CD8-positive, alpha-beta T cell (primary cell): ENCODE measurements at places on chromosomes 12 and 14.

- DNase-seq = no peak
Observed at GRCh38 chr12:6584293-6584692, 16.2 kb upstream of the NOP2 start.

DNA sequence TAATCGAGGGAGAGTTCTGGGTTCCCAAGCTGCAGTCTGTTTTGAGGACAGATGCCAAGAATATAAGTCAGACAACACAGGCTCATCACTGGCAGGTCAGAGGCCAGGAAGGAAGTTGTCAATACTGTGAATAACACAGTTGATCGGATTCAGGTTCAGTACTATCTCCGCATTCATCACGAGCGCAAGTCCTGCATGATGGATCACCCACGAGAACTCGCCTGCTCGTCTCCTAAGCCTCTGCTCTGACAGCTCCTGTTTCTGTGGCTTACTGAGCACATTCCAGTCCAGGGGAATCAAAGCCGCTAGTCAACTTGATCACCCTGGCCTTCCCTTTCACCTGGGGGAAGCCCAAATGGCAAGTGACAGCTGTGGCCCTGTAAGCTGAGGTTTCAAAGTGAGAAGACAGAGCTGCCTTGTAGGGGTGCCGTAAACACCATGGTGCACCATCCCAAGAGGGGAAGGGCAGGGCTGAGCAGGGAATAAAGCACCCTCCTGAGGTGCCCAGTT lies 60.1 kb upstream of the DICER1 start:
- no peak for DNase-seq

DNA sequence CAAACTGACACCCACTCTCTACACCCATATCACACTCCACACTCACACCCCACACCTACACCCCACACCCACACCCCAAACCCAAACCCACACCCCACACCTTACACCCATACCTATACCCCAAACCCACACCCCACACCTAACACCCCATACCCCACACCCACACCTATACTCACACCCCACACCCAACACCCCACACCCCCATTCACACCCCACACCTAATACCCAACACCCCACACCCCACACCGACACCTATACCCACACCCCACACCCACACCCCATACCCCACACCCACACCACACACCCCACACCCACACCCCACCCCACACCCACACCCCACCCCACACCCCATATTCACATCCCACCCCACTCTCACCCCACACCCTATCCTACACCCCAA lies 38.5 kb downstream of the TMEM120B start:
- DNase-seq = peak; percentile 33

GRCh38 chr14:33567023-33567728 lies 383.7 kb downstream of the EGLN3 start:
- no peak for DNase-seq

GRCh38 chr14:104680056-104680805 lies 9.2 kb upstream of the INF2 start:
- no peak for DNase-seq

DNA sequence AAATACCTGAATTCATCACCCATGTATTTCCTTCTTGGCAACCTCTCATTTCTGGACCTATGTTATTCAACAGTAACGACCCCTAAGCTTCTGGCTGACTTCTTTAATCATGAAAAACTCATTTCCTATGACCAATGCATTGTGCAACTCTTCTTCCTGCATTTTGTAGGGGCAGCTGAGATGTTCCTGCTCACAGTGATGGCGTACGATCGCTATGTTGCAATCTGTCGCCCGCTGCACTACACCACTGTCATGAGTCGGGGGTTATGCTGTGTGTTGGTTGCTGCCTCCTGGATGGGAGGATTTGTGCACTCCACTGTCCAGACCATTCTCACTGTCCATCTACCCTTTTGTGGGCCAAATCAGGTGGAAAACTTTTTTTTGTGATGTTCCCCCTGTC lies 356 bp downstream of the OR4Q2 start:
- DNase-seq = no peak

- DNase-seq = peak; percentile 22
Observed at GRCh38 chr14:23055621-23056144, 1.6 kb downstream of the CDH24 start.

DNA sequence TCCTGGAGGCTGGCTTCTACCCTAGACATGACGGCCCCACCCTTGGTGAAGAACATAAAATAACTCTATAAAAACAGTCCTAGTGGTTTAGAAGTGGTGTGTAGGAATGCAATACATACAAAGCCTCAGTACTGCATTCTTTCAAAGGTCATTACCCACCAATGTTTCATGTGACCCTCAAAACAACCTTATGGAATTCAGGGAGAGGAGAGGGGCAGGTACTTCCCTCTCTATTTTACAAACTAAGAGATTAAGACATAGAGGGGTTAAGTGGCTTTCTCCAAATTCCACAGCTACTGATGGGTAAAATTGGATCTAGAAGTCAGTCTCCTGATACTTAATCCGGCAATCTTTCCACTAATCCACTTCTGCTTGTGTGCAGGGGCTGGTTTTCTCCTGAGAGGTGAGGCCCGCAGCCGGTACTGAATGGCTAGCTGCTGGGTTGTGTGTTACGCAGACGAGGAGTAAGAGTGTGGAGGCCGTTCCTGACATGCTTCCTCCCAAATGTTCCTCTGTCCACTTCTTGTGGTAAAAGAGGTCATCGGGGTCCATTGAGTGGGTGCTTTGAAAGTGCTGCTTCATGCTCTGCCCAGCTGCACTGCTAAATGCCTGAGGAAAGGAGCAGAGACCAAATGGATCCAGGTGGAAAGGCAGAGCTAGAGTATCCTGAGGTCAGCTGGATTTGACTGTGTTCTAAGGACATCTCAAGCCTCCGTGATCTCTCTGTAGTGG lies 16.2 kb downstream of the SLC7A8 start:
- DNase-seq = no peak
